ENCODE measurements at places on chromosomes 1 and 21. TPM values are rescaled to one million over a fixed set of nuclear protein-coding genes. Genes with fewer than 3 reads are reported as not detected.

- DNase-seq: no peak
Measured at GRCh38 chr1:209619696-209620486, 32.3 kb downstream of the LAMB3 start.

DNA sequence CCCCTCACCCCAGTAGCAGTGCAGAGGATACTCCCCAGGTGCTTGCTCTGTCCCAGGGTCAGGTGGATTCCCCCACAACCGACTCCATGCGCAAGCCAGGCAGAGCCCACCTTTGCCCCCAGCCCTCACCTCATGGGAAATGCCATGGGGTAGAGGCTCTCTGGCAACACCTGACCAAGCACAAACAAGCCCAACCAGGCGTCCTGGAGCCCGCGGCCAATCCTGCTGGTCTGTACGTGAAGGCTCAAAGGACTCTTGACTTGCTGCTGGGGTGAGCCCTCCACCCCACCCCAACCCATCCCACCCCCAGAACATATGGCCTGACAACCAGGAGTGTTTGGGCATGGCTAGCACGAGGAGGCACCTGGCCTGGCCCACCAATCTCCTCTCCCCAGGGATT is 1.8 kb downstream of the ADGRB2 start:
- no peak for DNase-seq

GRCh38 chr1:71093938-71094337 is 13.1 kb upstream of the ZRANB2 start:
- no peak for DNase-seq

The TMPRSS15 gene
- not detected for total RNA-seq

DNA sequence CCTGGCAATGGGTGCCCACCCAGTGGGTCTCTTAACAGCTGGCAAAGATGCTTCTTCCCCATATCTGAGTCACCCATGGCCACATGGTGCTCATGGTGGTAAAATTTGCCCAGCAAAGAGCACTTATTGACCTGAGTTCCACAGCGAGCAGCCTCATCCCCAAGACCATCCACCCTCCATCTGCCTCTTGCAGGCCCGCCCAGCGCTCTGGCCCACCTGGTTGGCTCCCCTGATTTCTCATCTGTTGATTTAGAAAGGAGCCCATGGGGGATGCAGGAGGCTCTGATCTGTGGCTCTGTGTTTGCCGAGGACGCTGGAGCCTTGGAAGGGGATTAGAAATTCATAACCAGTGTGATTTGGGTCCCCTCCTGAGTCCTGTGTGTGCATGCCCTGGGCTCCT is 657.5 kb downstream of the PTPRU start:
- no peak for DNase-seq

The C1orf87 gene
- total RNA-seq: not detected

All from ureter (tissue), 1 donor.